ENCODE measurements at places on chromosomes 12 and 14. TPM values are rescaled to one million over a fixed set of nuclear protein-coding genes. Genes with fewer than 3 reads are reported as not detected.

The PROX2 gene
- polyA plus RNA-seq = 0.32 TPM

The PRKD1 gene
- polyA plus RNA-seq = 20.1 TPM

The VRTN gene
- polyA plus RNA-seq = not detected

The NPFF gene
- polyA plus RNA-seq = not detected

The RIC8B gene
- polyA plus RNA-seq = 17.9 TPM

DNA sequence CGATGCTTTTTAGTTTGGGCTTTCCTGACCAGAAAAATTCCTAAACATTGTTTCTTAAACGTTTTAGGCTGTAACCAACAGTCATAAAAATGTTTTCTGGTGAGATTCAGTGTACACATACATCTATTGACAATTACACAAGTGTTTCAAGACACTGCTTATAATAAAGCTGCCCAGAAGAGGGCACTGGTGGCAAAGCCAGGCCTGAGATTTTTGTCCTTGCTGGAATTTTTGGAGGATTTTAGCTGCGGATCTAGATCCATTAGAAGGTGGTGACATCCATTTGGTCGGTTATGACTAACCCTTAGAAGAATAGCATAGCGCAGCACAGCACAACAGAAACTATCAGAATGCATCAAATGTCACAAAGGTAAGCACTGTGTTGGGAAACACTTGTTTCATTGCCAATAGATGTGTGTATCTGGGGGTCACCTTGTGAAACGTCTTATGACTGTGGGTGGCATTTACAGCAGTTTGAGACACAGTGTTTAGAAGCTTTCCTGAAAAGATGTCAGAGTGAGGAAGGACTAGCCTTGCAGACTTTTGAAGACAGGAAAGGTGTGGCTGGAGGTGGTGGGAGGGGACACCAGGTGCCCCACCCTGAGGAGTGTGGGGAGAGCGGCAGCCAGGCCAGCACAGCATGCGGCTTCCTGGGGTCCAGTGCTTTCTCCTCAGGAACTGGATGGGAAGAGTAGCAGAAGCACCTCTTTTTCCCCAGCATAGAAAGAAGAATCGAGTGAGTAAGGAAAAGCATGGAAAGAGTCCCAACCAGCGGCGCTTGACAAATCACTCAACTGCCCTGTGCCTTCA is 54.7 kb upstream of the FKBP4 start:
- peak; percentile 26 for DNase-seq

- no peak for DNase-seq
Measured at GRCh38 chr14:91338379-91338778, 79.2 kb downstream of the CCDC88C start.

DNA sequence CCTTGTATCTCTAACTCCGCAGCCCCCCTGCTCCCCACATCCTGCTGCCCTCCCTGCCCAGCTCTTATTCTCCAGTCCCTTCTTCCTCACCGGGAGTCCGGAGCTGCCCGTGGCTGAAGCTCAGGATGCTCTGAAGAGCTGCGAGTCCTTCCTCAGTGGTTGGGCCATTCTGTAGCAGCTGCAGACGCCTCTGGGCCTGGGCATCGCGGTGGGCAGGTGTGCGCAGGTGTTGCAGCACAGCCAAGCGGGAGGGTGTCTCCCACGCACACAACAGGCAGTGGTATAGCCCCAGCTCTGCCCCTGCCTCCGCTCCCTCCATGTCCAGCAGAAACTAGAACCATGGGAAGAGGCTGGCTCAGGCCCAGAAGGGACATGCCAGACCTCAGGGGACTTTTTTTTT is 20.2 kb downstream of the ZFHX2 start:
- no peak for DNase-seq

DNA sequence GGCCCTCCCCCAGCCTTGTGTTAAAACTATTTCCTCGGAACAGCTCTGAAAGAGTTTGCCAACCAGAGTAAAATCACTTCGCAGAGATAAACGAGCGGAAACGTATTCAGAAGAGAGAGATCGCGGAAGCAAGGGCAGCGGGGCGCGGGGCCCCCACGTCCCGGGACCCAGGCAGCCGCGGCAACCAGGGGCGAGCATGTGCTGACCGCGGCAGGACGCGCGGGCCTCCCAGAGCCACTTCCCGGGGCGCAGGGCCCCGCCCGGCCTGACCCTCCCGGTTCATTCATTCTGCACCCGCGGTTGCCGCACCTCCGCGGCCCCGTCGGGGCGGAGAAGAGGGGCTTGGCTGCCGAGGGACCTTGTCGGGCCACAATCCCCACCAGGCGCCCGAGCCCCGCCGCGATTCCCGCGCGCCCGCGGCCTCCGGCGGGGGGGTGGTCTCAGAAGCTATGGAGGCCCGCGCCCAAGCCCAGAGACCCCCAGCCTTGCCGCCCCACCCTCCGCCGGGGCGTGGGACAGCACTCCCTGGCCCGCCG is 598 bp downstream of the UBE2N start:
- peak; percentile 79 for DNase-seq

DNA sequence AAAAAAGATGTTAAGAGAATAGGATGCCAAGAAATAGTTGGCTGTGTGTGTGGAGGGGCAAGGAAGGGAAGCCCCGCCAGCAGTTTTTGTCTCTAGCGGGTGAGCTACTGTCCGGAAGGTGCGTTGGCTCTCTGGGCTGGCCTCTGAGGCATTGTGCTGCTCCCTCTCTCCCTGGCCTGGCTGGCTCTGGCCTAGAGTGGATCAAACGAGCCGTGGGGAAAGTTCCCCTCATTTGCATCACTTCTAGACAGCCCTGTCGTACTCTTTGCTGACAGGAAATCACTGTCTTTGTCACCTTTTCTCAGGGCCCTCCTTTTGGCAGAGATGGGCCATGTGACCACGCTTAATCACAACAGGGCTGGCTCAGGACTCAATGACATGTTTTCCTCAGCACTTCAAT is 236.1 kb upstream of the NPAS3 start:
- peak; percentile 68 for DNase-seq

- DNase-seq = no peak
Measured at GRCh38 chr14:47008732-47009131, 357.2 kb upstream of the RPL10L start.

DNA sequence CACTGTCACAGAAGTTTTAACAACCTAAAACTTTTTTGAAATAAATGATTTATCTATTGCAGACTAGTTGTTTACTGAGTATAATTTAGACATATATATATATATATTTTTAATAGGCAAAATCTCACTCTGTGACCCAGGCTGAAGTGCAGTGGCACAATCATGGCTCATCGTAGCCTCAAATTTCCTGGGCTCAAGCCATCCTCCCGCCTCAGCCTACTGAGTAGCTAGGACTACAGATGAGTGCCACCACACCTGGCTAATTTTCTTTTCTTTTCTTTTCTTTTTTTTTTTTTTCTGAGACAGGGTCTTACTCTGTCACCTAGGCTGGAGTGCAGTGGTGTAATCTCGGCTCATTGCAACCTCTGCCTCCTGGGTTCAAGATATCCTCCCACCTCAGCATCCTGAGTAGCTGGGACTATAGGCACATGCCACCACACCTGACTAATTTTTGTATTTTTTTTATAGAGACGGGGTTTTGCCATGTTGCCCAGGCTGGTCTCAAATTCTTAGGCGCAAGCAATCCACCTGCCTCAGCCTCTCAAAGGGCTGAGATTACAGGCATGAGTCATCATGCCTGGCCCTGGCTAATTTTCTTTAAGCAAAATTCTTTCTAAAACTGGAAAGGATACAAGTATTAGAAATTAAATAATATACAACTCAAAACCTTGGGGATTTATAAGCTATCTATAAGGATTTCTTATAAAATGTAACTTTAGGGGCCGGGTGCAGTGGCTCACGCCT is 23.1 kb downstream of the EEA1 start:
- DNase-seq = no peak

DNA sequence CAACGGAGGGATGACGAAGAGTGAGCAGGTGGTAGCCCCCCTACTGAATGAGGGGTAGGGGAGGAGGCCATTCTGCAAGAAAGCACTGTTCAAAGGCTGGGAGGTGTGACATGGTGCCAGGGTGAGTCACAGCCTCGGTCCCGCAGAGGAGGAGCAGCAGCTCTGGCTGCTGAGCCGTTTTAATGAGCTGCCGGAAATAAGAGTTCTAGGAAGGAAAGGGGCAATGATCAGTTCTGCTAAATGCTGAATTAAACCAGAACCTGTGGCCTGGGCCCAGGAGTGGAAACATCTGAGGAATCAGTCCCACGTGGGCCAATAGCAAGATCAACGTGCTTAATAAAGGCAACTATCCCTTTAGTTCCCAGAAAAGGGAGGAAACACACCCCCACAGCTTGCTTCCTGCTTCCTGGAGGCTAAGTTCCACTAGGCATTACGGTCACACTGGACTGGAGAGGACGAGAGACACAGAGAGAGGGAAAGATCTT is 3.6 kb downstream of the ABCD4 start:
- no peak for DNase-seq

DNA sequence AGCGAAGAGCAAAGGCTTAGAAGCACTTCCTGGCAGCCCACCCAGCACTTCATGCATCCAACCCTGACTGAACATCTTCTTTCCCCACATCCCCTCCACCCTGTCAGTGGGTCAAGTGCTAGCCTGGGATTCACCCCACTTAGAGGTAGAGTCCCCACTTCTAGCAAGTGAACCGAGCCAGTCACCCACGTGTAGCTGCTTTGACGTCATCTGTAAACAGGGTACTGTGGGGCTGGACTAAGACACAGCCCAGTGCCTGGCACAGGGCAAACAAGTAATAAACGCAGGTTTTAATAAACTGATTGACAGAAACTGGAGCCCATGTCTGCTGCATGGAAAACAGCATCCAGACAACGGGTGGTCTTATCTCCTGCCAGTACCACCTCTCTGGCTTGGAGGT is 61.7 kb downstream of the ITPK1 start:
- no peak for DNase-seq

- no peak for DNase-seq
Measured at GRCh38 chr12:75489613-75490210, 9.2 kb downstream of the GLIPR1 start.

DNA sequence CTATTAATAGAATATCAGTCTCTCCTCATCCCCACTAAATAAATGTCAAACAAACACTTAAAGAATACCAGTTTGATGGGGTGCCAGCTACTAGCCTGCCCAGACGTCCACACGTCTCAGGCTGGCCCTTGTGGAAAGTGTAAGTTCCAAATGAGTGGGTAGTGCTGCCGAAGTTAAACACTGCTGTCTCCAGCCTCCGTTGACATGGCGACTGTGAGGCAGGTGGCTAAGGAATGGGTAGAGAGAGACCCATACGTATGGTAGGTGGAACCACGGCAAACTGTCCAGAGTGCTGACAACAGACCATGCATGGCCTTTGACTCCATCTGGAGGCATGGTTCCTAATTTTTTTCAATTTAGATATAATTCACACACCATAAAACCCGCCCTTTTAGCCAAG is 37.9 kb downstream of the PITPNM2 start:
- DNase-seq = no peak

DNA sequence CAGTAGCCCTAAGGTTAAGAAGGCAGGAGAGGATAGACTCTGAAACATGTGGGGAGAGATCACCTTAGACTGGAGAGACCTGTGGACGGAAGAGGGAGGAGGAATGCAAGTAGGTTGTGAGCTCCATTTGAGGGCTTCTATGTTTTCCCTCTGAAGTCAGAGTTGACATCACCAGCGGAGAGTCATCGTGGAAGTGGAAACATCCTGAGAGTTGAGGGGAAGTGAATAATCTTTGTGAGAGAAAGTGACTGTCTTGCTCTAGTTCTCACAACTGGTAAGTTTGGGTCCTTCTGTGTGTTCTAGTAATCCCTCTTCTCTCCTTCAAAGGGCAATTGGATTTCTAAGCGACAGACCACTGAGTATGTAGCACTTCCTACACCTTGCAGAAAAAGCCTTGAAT is 103.6 kb upstream of the CCND2 start:
- DNase-seq = no peak

DNA sequence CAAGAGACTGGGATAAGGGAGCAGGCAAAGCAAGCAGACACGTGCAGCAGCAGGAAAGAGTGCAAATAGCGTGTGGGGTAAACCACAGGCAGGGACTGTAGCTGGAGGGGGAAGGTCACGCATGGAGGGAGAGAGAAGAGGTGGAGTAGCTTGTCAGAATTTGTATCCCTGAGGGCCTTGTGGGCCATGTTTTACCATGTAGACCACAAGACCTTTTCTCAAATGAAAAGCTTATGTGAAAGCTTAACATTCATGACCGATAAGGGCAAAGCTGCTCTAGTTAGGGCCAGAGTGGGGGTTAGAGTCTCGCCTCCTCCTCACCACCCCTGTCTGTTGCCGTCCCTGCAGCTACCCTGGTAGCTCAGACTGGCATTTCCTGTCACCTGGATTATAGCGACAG is 152.9 kb upstream of the E2F7 start:
- no peak for DNase-seq

Measured in muscle of back (tissue), 13 donors.